ENCODE measurements at places on chromosomes 5 and 9.

DNA sequence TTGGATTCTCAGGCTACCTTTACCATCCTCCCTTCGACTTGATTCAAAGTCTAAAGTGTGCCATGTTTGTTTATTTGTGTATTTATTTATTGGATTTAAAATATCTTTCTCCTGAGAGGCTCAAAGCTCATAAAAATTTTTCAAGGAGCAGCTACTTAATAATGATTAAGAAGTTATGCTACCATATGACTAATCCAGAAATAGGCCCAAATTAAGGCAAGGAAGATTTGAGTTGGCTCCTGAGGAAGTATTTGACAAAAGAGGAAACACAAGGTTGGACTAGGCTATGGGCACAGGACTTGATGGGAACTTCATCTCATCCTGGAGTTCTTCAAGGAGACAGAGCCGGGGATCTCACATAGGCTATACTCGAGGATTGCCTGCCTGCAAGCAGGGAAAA, 22.4 kb upstream of the PPP2CA start:
- no peak for DNase-seq

- no peak for DNase-seq
Measured at GRCh38 chr5:149271195-149271715, 404 bp upstream of the AFAP1L1 start.

DNA sequence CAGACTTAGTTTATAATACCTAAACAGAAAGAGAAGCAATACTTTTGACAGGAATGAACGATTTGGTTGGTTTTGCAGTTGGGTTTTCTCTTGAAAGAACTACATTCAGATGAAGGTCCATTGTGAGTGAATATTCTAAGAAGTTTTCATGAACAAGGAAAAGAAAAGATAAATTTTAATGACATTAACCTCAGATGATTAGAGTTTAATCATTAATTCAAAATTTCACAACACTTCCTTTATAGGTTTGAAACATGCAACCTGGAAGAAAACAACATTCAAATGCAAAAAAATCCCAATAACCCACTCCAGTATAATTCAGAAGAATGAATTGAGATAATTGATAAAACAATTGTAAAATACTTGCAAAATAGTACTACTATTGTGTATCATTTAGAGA, 23.8 kb downstream of the EQTN start:
- no peak for DNase-seq

DNA sequence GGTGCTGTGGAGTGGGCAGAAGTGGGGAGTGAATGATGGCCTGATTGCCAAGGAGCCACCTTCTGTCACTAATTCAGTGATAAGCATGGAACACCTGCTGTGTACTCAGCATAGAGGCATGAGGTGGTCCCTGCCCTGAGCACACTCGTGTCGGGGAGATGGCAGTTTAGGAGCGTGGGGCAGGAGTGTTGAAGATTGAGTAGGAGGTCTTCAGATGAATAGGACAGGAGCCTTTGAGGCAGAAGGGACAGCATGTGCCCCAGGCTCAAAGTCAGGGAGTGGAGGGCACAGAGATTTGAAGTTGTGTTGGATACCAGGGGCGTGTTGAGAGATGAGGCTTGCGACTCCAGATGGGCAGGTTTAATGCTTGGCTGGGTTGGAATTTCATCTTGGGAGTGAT, 55.0 kb downstream of the ZNF618 start:
- no peak for DNase-seq

DNA sequence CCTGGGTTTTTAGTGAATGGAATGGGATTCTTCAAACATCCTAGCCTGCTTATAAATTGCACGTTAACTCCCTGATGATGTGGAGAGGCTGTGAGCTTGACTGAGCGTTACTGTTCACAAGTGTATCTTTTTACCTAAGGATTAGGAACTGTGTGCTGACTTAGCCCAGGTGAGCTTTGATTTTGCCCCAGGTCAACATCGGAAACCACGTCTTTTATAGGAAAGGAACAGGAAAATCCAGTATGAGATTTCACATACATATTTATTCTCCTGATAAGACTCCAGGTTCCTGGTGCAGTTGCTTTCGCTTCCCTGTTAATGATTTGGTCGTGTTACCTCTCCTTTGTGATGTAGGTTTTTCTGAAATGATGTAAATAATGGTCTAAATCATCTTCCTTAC, 103.2 kb upstream of the BASP1 start:
- DNase-seq, result no peak

GRCh38 chr9:107504585-107505455, 15.3 kb upstream of the KLF4 start:
- DNase-seq, result no peak

GRCh38 chr9:76373173-76373783, 20.9 kb downstream of the RFK start:
- DNase-seq, result no peak

DNA sequence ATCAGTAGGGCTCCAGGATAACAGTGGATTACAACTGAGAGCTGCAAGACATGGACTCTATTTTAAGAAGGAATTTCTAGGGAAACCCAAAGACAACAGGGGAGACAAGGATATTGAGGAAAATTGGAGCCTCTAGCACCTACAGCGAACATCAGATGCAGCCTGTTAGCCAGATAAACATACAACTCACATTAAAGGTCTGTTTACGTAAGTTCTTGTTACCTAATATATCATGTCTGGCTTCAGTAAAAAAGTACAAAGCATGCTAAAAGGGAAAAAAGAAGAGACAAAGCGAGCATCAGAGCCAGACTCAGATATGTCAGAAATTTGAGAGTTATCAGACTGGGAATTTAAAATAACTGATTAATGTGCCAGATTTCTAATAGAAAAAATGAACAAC, 17.2 kb downstream of the GNPDA1 start:
- no peak for DNase-seq

DNA sequence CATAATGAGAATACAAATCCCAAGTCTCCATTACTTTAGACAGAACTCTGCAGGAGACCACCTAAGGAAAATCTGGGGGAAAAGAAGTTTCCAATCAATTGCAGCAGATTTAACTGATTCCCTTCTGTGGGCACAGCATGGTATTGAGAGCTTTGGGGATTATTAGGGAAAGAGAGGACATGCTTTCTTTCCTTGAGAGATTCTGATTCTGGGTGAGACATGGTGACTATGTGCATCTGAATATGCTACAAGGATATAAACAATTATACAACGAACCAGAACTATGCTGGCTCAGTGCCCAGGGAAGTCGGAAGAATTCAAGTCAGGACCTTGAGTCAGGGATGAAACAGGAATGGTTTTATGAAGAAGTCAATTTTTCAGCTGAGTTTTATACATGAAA, 183.7 kb downstream of the PDE4D start:
- no peak for DNase-seq

Data from erythroblast (primary cell).